ENCODE measurements at places on chromosomes 1 and 21.
A peak's percentile ranks its signal among the peaks of the same experiment; 100 is the strongest.

DNA sequence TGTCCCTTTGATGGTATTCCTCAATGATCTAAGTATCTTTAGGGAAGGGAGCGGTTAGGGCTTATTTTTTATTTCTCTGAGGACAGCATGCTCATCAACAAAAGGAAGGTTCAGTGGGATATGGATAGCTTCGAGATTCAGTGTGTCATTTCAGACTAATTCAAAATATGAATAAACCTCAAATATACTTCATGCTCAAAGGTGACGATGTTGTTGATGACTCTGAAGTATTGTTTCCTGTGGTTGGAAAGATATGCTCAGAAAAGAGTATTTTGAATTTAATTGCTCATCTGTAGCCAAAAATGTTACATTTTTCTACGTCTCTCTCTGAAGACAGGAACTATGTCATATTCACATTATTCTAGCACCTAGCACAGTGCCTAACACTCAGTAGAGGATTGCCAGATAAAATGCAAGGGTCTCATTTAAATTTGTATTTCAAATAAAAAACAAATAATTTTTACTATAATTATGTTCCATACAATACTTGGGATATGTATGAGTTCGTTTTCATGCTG, 1.8 kb upstream of the FCRL3 start:
- no peak for DNase-seq

- peak; percentile 6 for DNase-seq
Measured at GRCh38 chr1:204258213-204259115, 44.7 kb upstream of the GOLT1A start.

GRCh38 chr1:179029321-179029759, 3.6 kb downstream of the FAM20B start:
- DNase-seq = no peak

DNA sequence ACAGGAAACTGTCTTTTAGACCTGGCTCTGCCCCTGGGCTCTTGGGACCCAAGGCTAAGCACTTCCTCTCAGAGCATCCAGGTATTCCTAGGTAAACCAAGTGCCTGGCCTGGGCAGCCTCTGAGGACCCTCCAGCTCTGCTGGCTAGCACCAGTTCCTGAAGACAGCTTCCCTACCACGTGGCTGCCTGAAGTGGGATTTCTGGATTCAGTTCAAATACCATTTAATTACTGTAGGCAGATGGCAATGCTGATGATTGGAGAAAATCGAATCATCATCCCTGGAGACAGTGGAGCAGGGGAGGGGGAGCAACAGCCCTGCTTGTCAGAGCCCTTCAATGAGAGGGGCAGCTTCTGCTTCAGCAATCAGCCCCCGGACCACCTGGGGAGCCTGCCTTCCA, 11.9 kb downstream of the KIF21B start:
- DNase-seq = no peak

- no peak for DNase-seq
Measured at GRCh38 chr1:42953182-42954180, 5.2 kb downstream of the SLC2A1 start.

DNA sequence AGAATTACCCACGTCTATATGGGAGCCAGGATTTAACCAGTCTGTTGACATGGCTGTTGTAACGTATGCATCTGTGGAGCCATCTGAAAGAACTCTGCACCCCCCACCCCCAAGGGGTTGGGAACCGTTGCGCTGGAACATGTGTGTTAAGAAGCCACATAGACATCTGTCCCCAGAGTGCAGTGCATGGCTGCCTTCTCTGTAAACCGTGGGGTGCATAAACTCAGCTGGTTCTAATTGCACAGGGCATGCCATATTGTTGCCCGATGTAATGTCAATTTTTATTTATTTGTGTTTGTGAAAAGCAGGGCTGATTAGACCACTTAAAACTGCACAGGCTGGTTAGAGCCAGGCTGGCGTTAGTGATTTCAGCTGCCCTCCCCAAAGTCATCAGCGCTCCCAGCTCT, 70.1 kb upstream of the ROR1 start:
- DNase-seq = no peak

- DNase-seq = no peak
Measured at GRCh38 chr1:66696771-66697170, 55.5 kb upstream of the DYNLT5 start.

- DNase-seq = no peak
Measured at GRCh38 chr21:40680311-40680710, 166.6 kb downstream of the DSCAM start.

GRCh38 chr1:39061951-39062350, 35.8 kb downstream of the NDUFS5 start:
- no peak for DNase-seq

GRCh38 chr21:41857771-41858300, 21.3 kb downstream of the PRDM15 start:
- DNase-seq = no peak

- DNase-seq = no peak
Measured at GRCh38 chr1:99384021-99384420, 119.7 kb downstream of the PLPPR4 start.

- DNase-seq = no peak
Measured at GRCh38 chr1:21901473-21901847, 35.6 kb downstream of the HSPG2 start.

DNA sequence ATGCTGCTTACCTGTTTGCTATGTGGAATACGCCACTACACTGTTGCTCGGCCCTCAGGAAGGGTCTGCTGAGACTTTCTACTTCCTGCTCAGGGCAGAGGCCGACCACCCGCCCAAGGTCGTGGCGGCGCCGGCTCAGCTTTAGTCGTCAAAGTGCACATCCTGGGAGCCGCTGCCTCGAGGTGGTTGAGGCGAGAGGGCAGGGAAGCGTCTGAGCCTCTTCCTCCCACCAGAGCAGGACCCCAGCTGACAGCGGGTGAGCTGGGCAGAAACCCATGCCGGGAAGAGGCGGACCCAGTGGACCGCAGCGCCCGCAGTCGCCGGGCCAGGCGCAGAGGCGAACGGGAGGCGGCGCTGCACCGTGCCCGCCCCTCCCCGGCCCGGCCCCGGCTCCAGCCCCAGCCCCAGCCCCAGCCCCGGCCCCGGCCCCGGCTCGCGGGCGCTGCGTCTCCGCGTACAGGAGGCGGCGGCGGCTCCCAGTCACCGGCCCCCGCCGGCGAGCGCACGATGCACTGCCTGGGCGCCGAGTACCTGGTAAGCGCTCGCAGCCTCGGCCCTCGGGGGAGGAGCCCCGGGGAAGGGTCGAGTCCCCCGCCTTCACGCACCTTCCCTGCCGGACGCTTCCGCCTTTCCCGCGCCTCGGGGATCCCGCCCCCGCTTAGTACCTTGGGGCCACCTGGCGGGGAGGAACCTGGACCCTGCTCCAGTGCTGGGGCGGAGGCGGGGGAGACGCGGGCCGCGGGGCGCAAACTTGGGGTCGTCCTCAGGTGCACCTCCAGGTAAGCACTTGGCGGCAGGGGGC, at the start of gene SLC44A3:
TSS of gene SLC44A3 (plus strand) at position 413 of the 802 bp plus-strand sequence. CDS start at position 508, 95 bp downstream.
- DNase-seq = no peak

DNA sequence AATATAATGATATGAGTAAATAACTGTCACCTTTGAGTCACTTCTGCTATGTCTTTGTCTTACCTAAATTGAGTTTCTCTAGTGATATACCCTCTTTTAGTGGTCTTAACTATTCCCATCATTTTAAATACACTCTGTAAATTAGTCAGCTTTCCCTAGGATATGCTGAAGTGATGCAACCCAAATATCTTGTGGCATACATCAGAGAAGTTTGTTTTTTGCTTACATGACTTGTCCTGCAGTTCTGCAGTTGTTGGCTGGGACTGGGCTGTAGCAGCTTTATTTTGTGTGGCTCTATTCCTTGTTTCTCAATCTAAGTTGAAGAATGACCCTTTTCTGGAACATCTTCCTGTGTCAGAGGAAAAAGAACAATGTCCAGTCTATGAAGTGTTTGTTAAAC, 76.4 kb downstream of the TTC3 start:
- no peak for DNase-seq

GRCh38 chr1:9200441-9200840, 34.1 kb upstream of the H6PD start:
- DNase-seq = no peak

DNA sequence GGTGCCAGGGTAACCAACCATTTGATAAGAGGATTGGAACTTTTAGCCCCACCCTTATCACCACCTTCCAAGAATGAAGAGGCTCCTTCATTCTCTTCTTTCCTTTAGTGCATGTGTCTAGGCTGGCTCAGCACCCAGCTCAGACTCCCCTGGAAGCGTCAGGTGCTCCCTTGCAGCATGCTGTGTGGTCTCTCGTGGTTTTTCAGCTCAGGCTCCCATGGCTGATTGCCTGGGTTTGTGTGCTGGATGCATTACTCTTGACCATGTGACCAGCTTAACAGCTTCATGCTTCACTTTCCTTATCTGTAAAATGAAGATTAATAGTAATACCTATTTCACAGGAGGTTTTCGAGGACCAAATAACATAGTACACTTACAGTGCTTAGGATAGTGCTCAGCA, 198.4 kb downstream of the HHAT start:
- no peak for DNase-seq

GRCh38 chr1:9615316-9616063, 26.8 kb downstream of the TMEM201 start:
- peak; percentile 36 for DNase-seq

DNA sequence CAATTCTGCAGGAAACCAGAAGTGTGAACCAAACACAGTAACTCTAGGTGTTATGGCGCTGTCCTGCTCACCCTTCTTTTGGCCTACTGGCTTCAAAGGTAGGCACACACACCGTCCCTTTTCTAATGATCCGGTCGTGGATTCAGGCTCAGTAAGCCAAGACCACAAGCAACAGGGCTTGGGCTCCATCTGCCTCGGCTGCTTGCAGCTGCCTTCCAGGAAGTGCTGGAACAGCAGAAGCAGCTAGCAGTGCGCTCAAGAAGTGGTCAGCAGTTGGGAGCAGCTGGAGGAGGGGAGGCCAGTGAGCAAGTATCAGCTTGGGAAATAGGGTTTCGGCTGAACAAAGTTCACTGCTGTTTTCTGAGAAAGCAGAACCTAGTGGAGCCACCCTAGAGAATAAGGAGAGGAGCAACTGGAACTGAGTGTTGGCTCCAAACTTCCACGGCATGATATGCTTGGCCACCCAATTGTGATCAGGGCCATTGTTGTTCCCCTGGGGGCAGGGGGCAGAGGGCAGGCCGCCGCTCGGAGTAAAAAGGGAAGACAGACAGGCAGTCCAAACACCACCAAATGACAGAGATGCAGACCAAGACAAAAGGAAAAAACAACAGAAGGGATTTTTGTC, 173.4 kb downstream of the TOMM20 start:
- DNase-seq = no peak

DNA sequence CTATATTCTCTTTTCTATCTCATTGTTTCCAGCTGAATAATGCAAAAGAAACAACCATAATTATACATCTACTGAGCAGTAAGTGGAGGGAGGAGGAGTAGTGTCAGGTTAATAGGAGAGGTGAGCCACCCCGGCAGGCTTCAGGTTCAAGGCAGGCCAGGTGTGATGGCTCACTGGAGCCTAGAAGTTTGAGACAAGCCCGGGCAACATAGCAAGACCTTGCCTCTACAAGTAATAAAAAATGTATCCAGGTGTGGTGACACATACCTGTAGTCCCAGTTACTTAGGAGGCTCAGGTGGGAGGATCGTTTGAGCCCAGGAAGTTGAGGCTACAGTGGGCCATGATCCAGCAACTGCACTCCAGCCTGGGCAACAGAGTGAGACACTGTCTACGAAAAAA, 1.9 kb upstream of the DIP2A start:
- DNase-seq = no peak
